ENCODE measurements at places on chromosomes 2 and 18.

DNA sequence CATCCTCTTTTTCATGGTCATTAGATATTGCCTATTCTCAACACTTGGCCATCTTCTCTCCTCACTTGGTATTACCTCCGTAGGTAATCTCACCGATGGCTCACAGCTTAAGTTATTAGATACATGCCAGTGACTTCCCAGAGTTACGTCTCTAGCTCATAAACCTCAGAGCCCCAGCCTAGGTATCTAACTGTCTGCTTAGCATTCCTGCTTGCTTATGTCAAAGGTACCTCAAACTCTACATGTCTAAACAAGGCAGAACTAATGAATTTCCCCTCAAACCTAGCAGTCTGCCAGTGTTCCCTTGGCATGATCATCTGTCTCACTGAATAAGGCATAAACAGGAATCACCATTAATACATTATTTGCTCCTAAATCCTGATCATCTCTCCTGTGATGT, 27.7 kb upstream of the ZNF638 start:
- DNase-seq, result no peak

DNA sequence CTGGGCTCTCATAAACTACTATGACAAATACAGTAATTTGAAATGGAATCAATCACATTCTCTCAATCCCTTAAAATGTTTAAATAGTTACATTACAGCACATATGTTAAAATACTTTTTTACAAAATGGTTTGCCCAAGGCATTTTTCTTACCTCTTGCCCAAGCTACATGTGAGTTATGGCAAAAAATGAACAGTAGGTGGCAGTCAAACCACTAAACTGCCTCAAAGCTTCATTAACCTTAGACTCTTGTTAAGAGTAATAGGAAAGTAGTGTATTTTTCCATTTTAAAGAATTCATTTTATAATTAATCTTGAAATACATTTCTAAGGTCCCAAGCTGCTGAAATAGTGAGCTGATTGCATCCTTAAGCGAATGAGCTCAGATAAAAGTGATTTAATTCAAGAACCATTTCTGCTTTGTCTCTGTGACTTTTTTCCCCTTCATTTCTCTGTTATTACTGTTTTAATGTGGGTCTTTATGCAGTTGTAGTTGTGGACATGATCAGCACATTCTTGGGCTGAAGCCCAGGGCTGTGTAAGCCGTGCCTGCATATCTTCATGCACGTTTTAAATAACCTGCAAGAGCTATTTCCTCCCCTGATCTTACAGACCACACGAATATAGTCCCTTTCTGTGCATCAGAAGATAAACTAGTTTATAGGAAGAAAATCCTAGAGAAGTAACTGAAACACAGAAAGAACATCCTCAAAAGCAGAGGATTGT, 311.8 kb downstream of the LNPK start:
- DNase-seq, result peak; percentile 32

DNA sequence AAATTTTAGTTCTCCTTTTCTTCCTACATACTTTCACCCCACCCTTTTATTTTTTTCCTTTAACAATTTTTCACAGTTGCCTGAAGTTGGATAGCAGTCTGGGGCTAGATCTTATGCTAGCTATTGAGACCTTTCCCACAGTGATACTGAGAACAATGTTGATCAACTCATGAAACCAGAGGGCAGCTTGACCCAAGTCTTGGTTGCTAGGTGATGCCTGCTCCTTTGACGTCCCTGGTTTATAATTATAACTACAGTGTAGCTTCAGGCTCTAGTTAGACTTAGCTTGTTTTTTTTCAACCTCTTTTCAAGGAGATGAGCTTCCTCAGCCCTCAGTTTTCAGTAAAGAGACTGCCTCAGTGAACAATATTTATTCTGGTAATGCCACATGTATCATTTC, 648.5 kb downstream of the IRS1 start:
- DNase-seq, result no peak

- DNase-seq, result no peak
These were observed 118.7 kb downstream of the EPB41L3 start for GRCh38 chr18:5424903-5425664.

DNA sequence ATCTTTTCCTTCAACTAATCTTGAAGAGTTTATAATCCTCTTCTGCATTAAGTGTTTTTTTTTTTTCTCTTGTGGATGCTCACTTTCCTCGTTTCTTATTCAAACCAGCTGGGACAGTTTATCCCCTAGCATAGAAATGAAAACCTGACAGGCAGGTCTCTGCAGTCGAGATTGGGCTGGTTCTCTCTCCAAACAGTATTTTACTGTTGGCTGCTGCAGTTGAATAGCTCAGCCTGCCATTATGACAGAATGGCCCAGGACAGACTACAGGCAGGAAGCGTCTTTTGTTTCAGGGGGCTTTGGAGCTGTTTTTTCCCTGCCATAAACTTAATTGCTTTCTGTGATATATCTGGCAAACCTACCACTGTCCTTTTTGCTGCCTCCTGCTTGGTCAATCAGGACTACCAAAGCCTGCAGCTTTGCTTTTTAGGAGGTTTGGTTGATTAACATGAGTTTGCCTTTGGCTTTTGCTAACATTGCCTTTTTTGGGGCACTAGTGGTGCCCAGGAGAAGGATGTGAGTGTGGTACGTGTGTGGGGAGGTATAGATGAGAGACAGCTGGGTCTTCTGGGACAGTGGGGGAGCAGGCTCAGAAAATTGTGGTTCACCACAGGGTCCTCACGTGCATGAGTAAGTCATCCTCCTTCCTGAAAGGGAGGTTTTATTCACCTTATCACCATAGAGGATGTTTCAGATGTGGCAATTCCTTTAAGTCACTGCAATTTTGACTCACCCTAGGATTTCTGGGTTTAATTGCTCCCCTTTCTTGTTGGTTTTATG, 128.7 kb downstream of the LYPD6B start:
- no peak for DNase-seq

GRCh38 chr2:1662606-1663180, 81.6 kb downstream of the PXDN start:
- DNase-seq, result no peak

DNA sequence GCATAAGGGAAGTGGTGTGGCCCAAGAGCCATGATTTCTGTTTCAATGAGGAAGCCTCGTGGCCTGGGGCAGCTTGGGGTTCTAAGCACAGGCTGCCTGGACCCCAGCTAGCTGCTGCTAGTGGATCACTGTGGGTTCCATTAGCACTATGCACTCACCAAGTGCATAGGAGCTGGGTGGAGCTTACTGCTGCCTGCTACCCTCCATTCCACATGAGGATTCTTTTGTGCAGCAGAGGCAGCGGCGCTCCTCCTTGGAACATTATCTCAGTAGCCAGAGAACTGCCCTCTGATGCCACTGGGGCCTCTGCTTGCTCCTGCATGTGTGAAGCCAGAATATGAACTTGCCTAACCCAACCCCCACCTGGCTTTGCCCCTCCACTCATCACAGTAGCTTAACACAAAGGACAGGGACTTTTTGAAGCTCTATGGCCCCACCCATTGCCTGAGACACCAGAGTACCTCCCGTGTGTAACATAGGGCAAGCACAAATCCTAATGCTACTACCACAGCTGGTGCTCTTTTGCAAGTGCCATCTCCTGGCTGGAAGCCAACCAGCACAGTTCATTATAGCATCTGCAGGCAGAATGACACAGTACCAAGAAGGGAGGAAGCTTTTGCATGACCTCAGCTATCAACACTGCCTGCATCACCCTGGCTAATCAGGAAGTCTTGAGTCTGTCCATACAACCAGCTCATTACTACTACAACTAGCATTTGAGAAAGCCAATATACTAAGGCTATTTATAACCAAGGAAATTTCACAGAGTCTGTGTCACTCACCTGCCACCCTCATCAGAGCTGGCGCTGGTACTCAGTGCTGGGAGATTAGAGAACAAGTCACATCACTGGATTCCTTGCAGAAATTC, 297.0 kb upstream of the GULP1 start:
- peak; percentile 73 for DNase-seq

GRCh38 chr2:191676790-191677645, 918 bp upstream of the NABP1 start:
- DNase-seq, result no peak

GRCh38 chr2:31161637-31162036, 23.4 kb upstream of the GALNT14 start:
- no peak for DNase-seq

GRCh38 chr2:106197878-106198277, 3.8 kb upstream of the UXS1 start:
- DNase-seq, result no peak

DNA sequence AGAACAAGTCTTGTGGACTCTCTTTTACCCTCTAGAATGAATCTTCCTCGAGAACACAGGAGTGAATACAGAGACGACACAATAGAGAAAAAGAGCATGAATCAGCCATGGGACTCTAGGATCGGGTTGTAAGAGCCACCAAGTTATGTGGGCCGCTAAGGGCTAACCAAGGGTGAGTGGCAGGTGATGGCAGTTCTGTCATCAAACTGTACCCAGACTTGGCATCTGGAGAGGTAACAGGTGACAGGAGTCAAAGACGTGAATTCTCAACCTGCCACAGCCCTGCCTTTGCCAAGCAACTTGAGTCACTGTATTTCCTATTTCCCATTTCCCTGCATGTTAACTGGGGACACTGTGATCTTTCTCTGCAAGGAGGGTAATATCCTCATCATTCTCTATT, 11.2 kb downstream of the SERPINE2 start:
- no peak for DNase-seq

GRCh38 chr2:19611491-19612332, 253.3 kb upstream of the OSR1 start:
- no peak for DNase-seq

GRCh38 chr2:239690651-239691631, 290.1 kb upstream of the HDAC4 start:
- DNase-seq, result no peak

- DNase-seq, result no peak
These were observed 21.9 kb upstream of the DNAJC10 start for GRCh38 chr2:182694189-182694588.

DNA sequence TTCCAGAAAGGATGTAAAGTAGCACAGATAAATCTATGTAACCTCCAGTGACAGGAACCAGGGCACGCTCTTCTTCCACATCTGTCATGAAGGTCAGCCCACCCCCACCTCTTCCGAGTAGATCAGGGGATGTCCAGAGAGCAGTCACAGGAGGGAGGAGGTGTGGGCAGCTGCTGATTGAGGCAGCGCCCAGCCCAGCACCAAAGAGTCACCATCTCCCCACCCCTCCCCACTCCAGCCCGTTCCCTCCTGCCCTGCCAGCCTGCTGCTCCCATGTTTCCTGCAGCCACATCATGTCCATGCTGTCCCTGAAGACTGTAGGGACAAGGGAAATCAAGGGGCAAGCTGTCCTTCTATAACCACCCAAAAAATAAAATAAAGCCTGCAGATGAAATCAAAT, 269.8 kb downstream of the BCL11A start:
- DNase-seq, result no peak

- DNase-seq, result no peak
These were observed 366.5 kb downstream of the DSC3 start for GRCh38 chr18:30676053-30676480.

DNA sequence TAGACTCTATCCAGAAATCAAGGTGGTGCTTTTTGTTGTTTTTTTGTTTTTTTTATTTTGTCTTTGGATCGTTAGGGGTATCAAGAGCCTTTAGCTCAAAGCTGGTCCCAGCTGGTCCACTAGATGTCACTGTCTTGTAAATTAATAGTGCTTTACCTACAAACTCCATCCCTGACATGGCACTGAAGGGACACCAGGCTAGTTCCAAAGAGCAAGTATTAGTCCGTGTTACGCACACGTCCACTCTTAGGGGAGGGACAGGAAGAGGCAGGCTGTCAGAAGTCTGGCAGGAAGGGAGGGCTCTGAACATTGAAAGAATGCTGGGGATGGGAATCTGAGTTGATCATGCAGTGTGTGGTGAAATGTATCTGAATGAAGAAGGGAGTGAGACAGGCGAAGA, 85.9 kb upstream of the CCBE1 start:
- no peak for DNase-seq

GRCh38 chr18:79548621-79548985, 131.0 kb upstream of the CTDP1 start:
- DNase-seq, result no peak

DNA sequence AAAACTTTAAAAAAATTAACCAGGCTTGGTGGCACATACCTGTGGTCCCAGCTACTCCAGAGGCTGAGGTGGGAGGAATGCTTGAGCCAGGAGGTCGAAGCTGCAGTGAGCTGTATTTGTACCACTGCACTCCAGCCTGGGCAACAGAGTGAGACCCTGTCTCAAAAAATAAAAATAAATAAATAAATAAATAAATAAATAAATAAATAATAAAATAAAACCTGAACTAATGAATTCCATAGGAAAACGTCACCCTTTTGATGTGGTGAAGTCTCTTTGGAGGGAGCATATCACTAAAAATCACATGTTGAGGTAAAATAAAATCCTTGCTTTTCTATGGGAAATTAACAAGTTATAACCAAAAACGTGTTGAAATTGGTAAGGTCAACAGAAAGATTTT, 29.6 kb upstream of the ITGAV start:
- DNase-seq, result no peak

DNA sequence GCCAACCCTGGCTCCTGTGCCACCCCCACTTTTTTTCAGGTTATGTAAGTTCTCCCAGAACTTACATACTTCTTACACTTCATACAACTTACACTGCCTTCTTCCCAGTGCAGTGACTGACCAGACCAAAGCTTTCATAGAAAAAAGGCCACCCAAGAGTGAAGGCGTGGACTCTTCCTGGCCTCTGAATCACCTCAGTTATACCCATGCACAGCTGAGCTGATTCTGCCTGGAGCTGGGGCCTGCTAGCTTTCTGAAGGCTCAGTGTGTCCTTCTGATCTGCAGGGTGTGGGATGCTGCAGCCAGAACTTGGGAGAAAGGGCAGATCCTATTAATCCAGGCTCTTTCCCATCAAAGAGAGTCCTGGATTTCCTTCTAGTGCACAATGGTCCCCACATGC, 216.1 kb downstream of the TTC32 start:
- DNase-seq, result no peak

DNA sequence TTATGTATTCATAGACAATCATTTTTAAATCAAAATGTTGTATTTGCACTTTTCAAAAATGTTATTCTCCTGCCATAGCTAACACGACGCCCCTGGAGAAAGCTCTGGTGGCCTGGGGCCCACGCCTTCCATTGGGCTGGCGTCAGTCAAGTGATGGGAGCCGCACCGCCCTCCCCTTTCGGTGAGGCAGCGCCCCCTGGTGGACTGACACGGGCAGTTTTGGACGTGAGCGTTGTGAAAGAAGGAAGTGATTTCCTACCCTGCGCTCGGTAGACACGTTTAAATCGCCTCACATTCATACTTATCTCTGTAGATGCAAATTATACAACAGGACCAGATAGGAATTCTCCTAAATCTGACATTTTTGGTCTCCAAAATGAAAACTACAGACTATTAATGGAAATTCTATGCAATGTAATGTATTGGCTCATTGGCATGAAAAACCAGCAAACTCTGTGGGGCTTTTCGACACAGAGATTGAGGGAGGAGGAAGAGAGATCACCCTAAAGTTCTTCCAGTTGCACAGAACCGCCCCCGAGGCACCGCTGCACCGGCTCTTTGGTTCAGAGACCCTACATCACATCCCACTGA, 326.2 kb upstream of the SOX11 start:
- DNase-seq, result no peak

- DNase-seq, result no peak
These were observed 165.1 kb upstream of the GLI2 start for GRCh38 chr2:120570546-120570945.

- no peak for DNase-seq
These were observed 149.1 kb upstream of the MGAT5 start for GRCh38 chr2:134104754-134105153.
